ENCODE measurements at places on chromosomes 2 and 18.

GRCh38 chr2:135317375-135317774 lies 213.6 kb downstream of the ZRANB3 start:
- DNase-seq: no peak

DNA sequence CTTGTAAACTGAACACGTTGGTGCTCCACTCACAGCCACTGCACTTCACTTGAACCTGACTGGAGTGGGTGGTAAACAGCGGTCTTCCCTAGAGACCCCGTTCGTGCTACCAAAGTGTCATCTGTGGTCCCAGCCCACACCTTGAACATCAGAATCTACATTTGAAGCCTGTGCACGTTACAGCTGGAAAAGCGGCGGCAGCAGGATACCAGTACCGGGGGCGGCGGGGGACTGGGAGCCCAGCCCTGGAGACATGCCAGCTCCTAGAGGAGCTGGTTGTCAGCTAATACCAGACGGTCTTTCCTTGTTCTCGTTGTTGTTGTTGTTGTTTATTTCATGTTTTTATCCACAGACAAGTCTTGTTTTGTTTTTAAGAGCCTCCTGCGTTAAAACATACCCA lies 156.7 kb downstream of the WDSUB1 start:
- DNase-seq: no peak

- DNase-seq: no peak
Observed at GRCh38 chr2:102238039-102238756, 51.4 kb downstream of the IL1RL2 start.

GRCh38 chr2:229170171-229170570 lies 100.9 kb downstream of the PID1 start:
- DNase-seq: no peak

DNA sequence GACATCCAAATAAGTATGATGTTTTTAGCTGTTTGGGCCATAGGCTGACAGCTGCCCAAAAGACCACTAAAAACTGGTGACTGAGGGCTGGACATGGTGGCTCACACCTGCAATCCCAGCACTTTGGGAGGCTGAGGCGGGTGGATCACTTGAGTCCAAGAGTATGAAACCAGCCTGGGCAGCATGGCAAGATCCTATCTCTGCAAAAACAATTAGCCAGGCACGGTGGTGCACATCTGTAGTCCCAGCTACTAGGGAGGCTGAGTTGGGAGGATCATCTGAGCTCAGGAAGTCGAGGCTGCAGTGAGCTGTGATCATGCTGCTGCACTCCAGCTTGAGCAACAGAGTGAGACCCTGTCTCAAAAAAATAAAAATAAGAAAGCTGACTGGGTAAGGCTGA lies 511.5 kb upstream of the RAB6C start:
- DNase-seq: no peak

DNA sequence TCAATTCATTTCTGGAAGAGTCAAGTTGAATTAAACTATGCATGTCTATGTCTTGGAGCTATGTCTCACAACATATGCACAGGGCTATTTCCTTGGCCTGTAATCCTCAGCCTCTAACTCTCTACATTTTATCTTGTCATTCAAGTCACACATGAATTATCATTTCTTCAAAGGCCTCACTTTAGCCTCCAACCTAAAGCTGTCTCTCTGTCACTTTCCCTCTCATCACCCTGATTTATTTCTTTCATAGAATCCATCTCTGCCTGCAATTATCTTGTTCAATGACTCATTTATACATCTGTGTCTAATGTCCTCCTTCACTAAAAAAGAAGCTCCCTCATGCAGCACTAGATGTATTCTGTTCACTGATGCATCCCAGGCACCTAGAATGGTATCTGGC lies 614.2 kb upstream of the REG3G start:
- no peak for DNase-seq

- no peak for DNase-seq
Observed at GRCh38 chr18:38948436-38948835, 1382.8 kb upstream of the CELF4 start.

DNA sequence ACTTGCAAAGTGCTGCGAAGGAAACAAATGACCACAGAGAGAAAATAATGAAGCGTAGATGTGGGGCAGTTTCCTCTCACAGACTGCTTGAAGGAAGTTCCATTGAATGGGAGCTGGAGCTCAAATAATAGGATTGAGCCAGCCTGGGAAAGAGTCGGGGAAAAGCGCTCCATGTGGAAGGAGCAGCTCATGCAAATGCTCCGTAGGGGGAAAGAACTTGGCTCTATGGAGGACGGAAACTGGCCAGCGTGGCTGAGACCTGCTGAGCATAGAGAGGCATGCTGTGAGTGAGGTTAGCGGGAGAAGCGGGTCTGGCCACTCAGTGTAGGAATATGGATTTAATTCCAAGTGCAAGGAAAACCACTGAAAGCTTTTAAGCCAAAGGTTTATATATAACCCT lies 28.6 kb upstream of the VIT start:
- DNase-seq: no peak

DNA sequence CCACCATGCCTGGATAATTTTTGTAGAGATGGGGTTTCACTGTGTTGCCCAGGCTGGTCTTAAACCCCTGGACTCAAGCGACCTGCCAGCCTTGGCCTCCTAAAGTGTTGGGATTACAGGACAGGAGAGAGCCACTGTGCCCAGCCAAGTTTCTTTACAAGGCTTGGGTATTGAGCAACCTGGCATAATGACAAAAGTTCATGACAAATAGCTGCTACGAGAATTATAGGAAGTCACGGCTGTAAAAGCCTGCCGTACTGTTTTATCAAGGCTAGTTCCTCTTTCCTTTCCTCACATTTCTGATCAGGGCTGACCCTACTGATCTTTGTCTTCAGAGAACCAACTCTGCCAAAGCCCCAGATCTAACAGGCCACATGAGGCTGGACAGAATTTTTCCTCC lies 490.4 kb upstream of the SPRED2 start:
- DNase-seq: no peak

DNA sequence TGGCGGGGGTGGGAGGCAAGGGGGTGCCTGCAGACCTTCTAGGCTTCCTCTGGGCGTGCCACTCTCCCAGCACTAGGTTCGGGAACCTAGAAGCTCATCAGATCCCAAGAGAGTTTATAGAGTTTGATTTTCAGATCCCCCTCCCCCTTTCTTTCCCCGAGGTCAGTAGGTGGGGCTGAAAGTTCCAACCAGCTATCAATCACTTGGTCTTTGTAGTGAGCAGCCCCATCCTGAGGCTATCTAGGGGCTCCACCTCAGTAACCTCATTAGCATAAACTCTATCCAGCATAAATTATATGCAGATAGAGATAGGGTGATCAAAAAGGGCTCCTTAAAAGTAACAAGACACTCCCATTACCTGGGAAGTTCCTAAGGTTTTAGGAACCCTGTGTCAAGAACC lies 32.8 kb downstream of the ERLEC1 start:
- DNase-seq: no peak

GRCh38 chr2:74011246-74011645 lies 26.5 kb downstream of the TET3 start:
- no peak for DNase-seq

DNA sequence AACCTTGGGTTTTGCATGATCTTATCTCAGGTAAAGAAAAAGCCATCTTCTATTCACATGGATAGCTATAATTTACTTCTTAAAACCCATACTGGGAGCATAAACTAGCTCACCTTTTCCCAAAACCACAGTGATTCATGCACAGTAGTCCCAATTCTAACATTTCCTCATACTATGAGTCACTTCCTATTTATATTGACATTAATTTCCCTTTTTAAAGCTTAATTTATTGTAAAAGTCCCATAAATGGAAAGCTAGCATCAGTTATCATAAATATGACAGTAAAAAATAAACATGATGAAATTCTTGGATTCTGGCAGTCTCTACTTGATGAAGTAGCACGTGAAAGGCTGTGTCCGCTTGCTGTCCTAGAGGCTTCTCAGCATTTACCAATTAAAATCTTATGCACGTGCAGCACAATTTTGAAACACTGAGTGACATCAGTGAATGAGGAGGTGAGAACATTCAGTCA lies 180.1 kb downstream of the CDH2 start:
- no peak for DNase-seq

GRCh38 chr2:238864207-238865014 lies 16.5 kb downstream of the TWIST2 start:
- no peak for DNase-seq

GRCh38 chr2:170255971-170256370 lies 78.0 kb downstream of the MYO3B start:
- DNase-seq: no peak

DNA sequence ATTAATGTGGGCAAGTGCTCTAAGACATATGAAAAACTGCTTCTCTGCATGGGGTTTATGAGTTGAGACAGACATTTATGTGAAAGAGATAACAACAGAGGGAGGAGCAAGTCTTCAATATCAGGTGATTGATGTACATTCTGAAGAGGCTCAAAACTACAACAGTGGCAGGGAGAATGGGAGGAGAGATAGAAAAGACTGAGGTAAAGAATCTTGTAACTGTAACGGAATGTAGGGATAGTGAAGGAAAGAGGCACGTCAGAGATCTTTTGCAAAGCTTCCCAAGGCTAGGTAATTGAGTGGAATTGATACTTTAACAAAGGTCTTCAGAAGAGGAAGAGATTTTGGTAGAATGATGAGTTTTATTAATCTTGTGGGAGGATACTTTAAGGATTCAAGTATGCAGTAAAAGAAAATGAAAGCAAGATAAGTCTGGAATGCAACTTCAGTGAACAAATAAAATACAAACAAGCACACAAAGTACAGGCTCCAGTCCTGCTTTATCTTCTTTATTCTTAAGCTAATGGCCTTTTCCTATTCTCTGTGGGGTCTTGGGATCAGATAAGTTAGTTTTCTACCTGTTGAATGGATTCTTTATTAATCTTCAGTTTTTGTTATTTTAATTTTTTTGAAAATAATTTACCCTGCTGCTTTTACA lies 15.0 kb downstream of the SMAD4 start:
- no peak for DNase-seq

- no peak for DNase-seq
Observed at GRCh38 chr2:206125901-206126300, 33.3 kb downstream of the NDUFS1 start.
